GM19239 (cell line): ENCODE measurements at places on chromosomes 7 and 10.
A peak's percentile ranks its signal among the peaks of the same experiment; 100 is the strongest.

- no peak for DNase-seq
These were observed 202.7 kb downstream of the TAX1BP1 start for GRCh38 chr7:27942711-27943110.

- DNase-seq = no peak
These were observed 38.5 kb downstream of the BNIP3 start for GRCh38 chr10:131943021-131943814.

- DNase-seq = no peak
These were observed 643.4 kb downstream of the DNAJB9 start for GRCh38 chr7:109213081-109213480.

DNA sequence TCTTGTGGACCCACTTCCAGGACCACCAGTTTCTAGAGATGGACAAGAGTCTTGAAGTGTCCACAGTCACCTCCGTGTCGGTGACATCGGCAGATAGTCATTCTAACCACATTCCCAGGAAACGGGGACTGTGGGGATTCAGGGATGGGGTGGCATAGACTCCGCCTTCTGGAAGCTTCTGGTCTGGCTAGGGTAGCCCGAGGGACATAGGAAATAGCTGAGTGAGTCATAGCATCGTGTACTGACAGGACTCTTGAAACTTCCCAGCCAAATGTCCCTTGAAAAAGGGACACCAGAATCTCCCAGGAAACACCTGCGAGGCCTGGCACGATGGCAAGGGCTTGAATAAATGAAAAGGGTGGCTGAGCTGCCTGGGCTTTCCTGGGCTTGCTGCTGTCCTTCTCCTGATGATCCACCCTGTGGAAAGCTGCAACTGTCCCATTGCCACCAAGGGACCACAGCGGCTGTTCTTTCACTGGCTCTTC is 84.1 kb upstream of the LRRC4 start:
- DNase-seq = no peak

- DNase-seq = peak; percentile 32
These were observed 21.1 kb downstream of the PLAU start for GRCh38 chr10:73931767-73932619.

DNA sequence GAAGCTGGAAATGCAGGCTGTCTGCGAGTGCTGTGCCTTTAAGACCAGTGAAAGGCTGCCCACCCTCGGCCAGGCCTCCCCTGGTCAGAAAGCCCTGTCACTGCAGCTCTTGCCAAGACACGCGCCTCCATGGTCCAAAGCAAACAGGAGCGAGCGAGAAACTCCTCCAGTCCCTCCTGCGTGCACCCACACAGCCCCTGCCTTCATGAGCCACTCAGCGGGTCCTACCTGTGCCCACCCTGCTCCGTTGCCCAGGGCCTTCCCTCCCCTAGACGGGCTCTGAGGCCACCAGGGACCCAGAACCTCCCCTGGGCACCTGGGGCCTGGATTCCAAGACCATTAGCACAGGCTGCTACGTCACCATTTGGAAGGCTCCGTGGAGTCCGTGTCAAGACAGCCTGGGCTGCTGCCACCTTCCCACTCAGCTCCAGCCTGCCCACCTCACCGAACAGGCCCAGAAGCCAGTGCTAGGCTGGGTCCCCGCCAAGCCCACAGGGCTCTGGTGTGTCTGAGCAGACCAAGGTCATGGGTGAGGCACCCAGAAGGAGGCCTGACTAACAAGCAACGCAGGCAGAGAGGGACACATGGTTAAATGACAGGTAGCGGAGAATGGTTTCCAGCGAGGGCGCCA is 144.5 kb downstream of the NEURL1 start:
- DNase-seq = no peak

DNA sequence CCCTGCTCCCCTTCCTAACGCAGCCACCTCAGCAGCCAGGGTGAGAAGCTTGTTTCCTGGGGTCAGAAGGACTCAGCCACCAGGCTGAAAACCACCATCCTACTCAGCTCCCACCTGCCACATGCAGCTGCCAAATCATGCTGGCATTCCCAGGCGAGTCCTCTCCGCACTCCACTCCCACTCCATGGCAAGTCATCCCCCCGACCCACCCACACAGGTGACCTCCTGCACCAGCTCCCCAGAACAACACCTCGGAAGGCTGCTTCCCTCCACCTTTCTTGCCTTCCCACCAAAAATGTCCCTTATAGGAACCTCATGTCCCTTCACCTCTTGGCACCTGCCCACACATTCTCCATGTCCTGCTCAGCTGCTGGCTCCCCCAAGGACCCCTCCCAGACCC is 4.6 kb downstream of the PDAP1 start:
- DNase-seq = no peak

DNA sequence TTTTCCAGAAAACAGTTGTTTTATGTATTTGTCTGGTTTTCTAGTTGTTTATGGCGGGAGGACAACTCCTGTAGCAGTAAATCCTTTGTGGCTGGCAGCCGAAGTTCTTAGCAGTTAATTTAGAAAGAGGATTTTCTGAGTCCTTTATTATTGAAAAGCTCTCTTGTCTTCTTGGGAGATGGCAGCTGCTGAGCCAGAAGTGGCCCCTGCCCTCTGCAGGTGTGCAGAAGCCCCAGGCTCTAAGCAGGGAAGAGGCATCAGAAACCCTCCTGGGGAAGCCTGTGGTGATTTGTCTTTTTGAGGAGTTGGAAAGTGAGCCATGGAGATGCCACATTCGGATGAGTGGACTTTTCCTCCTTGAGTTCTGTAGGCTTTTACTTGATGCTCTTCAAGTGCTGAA is 106.3 kb downstream of the GLRX3 start:
- DNase-seq = no peak

DNA sequence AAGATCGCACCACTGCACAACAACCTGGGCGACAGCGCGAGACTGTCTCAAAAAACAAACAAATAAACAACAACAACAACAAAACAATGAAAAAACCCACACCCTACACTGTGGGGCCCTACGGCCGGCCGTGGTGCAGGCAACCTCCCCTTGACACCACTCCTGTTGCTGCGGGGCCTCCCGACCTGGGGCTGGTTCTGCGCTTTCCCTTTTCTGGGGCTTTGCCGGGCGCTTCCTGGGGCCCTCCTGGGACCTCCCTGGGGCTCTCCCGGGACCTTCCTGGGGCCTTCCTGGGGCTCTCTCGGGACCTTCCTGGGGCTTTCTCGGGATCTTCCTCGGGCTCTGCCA is 46.6 kb downstream of the INSIG1 start:
- DNase-seq = no peak

DNA sequence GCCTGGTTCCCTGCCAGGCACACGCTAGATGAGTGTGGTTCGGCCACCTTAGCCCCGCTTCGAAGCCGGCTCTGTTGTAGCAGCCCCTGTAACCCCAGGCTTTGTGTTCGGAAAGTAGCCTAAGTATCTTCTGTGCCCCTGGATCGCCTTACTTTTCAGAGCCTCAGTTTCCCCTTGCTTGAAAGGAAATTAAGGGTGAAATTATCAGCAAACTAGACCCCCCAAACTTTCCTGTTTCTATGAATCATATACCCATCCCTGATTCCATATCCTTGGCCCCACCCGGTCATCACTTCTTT is 312 bp downstream of the PDCD11 start:
- DNase-seq = no peak

DNA sequence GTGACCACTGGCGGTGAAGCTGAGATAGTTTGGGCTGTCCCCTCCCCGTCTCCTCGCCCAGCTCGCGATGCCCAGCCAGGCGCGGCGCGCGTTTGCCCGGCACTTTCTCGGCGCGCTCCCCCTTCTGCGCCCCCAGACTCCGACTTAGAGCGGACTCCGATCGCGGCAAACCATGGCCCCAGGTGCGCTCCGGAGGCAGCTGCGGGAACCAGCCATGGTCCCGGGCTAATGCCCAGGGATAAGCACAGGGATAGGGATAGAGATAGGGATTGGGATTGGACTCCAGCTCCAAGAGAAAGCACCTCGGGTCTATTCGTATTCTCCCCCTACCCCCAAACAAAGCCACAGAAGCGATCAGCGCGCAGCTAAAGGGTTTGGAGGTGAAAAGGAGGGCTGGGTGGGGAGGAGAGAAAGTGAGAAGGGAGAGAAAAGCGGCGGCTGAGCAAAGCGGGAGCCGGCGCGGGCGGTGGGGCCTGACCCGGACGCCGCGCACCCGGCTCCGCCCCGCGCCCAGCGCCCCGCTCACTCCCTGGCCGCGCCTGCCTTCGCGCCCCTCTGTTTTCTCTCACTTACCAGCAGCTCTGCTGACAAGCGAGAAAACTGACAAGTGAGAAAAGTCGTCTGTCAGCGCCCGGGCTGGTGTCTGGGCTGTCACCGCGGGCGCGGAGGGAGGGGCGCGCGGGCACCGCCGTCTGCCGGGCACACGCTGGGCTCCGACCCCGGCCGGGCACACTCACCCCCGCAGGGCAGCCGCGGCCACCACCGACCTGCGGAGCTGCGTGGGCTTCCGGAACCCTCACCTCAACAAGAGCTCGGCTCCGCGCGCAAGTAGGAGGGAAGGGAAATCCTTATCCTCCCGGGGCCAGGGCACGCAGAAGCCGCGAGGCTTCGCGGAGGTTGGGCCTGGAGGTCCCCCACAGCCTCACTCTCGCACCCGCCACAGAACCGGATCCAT is at the start of gene PDE1C:
Gene PDE1C, minus strand, starts transcription at position 2 of the 955 bp plus-strand sequence.
- DNase-seq = no peak

- no peak for DNase-seq
These were observed 17.7 kb upstream of the NODAL start for GRCh38 chr10:70459061-70459773.

DNA sequence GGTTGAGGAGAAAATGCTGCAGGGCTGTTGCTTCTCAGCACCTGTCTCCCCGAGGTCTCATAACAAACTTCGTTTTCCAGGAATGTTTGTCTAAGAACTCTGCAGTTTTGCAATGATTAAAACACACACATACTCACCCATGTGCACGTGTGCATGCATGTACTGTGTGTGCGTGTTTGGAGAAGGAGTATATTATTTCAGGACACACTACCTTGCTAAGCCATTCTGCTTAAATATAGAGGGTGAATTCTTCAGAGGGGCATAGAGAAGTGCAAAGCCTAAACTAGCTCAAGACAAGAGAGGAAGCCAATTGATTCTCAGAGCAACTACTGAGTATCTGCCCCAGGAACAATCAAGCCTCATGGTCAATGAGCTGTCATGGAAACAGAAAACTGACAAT is 298.4 kb upstream of the MGMT start:
- DNase-seq = no peak

- no peak for DNase-seq
These were observed 63.1 kb downstream of the EEPD1 start for GRCh38 chr7:36216063-36216684.

GRCh38 chr7:19248681-19249080 is 103.5 kb upstream of the FERD3L start:
- no peak for DNase-seq

- no peak for DNase-seq
These were observed 32.5 kb downstream of the BMPER start for GRCh38 chr7:33937871-33938270.

DNA sequence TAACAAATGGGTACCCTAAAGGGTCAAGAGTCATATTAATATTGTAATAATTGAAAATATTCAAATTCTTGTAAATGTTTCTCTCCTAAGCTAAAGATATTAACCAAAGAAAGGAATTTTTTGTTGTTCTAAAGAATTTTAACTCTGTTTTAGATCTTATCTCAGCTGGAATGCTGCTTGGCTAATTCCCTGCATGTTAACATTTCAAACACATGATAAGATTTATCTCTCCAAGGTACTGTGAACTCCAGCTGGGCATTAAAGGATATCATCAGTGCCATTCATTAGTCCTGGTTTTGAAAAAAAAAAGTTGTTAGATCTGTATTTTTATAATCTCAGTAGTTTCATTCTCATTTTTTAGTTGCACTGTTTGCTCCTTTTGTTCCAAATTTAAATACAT is 76.9 kb downstream of the MAPK8 start:
- no peak for DNase-seq

DNA sequence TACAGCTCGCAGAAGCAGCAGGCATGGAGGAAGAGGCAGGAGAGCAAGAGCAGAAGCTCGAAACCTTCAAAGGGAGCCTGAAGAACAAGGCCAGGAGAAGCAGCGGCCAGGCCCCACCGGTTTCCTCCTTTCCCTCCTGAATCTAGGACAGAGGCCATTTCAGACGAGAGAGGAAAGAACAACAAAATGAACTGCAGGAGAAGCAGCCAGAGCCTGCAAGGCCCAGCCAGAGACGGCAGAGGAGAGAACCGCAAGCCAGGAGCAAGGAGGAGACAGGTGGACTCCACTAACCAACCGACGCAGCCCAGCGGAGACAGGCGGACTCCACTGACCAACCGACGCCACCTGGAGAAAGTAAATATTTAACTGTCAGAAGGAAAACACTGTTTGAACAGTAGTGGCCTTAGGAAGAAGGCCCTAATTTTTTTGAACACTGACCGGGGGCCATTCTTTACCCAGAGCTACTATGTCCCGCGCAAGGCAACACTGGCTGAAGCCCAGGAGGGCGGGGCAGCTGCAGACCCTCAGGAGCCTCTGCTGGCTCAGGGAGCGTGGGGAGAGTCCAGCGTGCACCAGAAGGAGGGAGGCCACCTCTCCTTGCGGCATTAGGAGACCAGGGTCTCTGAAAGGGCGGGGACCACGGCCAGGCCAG is 559.2 kb downstream of the PTPRN2 start:
- no peak for DNase-seq

- DNase-seq = no peak
These were observed 62.6 kb downstream of the EBF3 start for GRCh38 chr10:129901389-129902006.

GRCh38 chr10:23742368-23742767 is 303.5 kb downstream of the OTUD1 start:
- DNase-seq = no peak

- no peak for DNase-seq
These were observed 155.2 kb downstream of the MAGI2 start for GRCh38 chr7:79298145-79298760.

DNA sequence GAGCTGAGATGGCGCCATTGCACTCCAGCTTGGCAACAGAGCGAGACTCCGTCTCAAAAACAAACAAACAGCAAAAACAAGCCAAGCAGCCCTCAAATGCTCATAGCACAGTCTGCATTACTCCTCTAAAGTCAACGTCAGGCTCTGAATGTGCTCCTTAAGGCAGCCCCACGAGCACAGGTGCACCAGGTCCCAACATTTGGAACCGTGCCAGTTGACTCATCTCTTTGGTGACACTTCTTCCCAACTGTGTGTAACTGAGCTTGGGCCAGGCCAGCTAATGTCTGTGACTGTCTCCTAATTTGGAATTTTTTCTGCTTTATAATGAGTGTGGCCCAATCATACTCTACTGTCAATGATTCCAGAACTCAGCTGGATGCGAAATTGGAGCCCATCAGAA is 66.3 kb upstream of the EFCAB10 start:
- DNase-seq = no peak

GRCh38 chr10:130744631-130745030 is 566.9 kb downstream of the TCERG1L start:
- no peak for DNase-seq

- DNase-seq = no peak
These were observed 125.6 kb downstream of the DIP2C start for GRCh38 chr10:563827-564226.

DNA sequence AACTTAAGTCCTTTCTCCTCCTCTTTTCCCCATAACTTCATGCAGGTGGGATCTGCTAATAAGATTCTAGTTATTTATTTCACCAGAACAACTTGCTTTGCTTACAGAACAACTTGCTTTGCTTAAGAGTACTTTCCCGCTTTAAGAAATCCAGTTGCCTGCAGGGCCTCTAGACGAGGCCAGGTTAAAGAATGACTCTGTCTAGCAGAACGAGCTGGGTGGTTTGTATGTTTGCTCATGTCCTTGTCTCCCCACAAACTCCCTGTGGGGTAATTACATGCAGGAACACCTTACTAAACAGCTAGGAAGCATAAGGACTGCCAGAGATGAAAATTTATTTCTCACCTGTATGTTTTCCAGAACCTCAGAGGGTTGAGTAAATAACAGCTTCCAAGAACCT is 8.8 kb upstream of the FZD8 start:
- DNase-seq = no peak
